ENCODE measurements at places on chromosomes 6 and 20. TPM values are rescaled to one million over a fixed set of nuclear protein-coding genes. Genes with fewer than 3 reads are reported as not detected.

HLA-DOB gene
- total RNA-seq = 4.2 TPM

- no peak for DNase-seq
Measured at GRCh38 chr6:71512256-71512655, 223.6 kb downstream of the OGFRL1 start.

GRCh38 chr6:140554421-140554820, 1180.0 kb upstream of the CITED2 start:
- DNase-seq = no peak

EYS gene
- not detected for total RNA-seq
